8988T (cell line): ENCODE measurements at places on chromosomes 11 and 22.

DNA sequence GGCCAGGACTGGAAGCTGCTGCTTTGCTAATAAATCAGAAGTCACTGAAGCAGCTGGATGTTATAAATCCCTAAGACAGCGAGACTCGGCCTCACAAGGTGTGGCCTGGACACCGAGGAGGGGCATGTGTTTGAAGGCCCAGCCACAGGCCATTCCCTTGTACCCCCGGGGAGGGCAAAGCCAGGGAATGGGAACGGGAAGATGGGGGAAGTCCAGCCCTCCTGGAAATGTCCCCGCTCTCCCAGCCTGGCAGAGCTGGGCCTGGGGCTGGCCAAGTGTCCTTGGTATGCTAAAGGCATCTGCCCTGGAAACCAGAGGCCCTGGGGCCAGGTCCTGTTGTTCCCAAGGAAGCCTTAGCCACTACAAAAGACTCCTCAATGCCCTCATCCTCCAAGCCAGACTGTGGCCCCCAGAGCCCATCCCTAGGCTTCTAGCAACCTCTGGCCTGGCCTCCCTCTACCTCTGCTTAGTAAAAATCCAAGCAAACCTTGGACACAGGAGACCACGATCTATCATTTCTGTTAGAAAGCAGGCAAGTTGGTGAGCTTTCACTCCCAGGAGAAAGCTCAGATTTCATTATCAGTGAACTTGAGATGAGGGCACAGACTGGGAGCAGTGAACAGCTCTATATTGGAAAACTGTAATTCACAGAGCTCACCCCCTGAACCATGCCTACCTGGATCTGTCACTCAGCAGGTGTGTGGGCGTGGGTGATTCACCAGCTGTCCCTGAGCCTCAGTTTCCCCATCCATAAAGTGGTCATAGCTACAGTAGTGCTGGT lies 11.0 kb downstream of the CHST1 start:
- no peak for DNase-seq

- DNase-seq = no peak
These were observed 5.2 kb downstream of the ROBO3 start for GRCh38 chr11:124870430-124870829.

- DNase-seq = no peak
These were observed 2.6 kb downstream of the PDE3B start for GRCh38 chr11:14645985-14646900.

DNA sequence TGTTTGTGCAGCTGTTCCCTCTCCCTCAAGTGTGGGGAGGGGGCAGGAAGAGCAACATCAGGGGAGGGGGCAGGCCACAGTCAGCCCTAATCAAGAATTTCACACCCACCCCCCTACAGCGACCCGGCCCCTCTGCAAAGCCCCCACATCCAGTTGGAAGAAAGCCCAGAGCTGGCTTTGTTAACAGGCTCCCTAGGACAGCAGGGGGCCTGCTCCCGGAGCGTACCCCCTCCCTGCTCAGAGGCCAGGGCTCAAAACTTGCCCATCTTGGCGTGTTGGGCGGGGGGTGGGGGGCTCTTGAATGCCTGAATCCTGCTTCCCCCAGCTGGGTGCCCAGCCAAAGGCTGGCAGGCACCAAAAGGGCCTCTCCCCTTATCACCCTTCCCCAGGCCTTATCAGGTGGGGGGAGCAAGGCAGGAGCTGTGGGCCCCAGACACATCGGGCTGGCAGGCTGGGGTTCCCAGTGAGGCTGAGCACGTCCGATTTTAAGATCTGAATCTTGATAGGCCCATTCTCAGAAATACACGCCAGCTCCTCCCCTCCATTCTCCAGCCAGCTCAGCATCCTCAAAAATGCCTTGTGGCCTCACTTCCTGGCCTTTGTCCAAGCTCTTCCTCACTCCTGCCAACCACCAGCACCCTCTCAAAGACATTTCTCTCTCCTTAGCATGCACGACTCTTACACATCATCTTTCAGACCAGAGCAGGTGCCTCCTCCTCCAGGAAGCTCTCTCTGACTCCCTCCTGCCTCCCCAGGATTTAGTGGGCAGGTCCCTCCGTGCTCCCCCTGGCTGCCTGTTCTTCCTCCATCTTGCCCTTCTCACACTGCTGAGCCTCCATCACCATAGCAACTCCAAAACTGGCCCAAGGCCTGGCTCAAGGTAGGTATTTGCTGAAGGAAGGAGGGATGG lies 384.8 kb downstream of the MN1 start:
- no peak for DNase-seq
